Dermis blood vessel endothelial cell (primary cell): ENCODE measurements at places on chromosomes 5 and 9. TPM values are rescaled to one million over a fixed set of nuclear protein-coding genes. Genes with fewer than 3 reads are reported as not detected.

The CNTNAP3B gene
- 87.2 and 232 TPM in 2 replicates for total RNA-seq

The SYK gene
- total RNA-seq, result under 0.01 TPM in 1 of 2 replicates, not detected in the other

The ACTBL2 gene
- total RNA-seq, result 0.05 and 0.17 TPM in 2 replicates

The ANKRD31 gene
- total RNA-seq, result 0.05 TPM in 1 of 2 replicates, not detected in the other

The FOXD4 gene
- 0.05 and 0.17 TPM in 2 replicates for total RNA-seq

The SH3GL2 gene
- 0.05 and 0.17 TPM in 2 replicates for total RNA-seq

The NUTM2G gene
- not detected in 2 replicates for total RNA-seq

The STPG3 gene
- total RNA-seq, result 0.34 TPM in 1 of 2 replicates, not detected in the other

The PLEKHG4B gene
- not detected in 2 replicates for total RNA-seq

The PTPN3 gene
- total RNA-seq, result 2.8 and 3.6 TPM in 2 replicates

The SAPCD2 gene
- total RNA-seq, result 6.0 and 36.3 TPM in 2 replicates

The IL3 gene
- not detected in 2 replicates for total RNA-seq

The EXOSC3 gene
- total RNA-seq, result 28.7 and 29.4 TPM in 2 replicates

The RNF183 gene
- total RNA-seq, result not detected in 2 replicates

The BRINP1 gene
- total RNA-seq, result 0.19 TPM in 1 of 2 replicates, not detected in the other

The TMC1 gene
- 0.74 and 3.4 TPM in 2 replicates for total RNA-seq
